PC-3 (cell line): ENCODE measurements at places on chromosomes 3 and 15. TPM values are rescaled to one million over a fixed set of nuclear protein-coding genes. Genes with fewer than 3 reads are reported as not detected.

C2CD4A gene
- 0.11 and 0.52 TPM in 2 replicates for total RNA-seq

DNA sequence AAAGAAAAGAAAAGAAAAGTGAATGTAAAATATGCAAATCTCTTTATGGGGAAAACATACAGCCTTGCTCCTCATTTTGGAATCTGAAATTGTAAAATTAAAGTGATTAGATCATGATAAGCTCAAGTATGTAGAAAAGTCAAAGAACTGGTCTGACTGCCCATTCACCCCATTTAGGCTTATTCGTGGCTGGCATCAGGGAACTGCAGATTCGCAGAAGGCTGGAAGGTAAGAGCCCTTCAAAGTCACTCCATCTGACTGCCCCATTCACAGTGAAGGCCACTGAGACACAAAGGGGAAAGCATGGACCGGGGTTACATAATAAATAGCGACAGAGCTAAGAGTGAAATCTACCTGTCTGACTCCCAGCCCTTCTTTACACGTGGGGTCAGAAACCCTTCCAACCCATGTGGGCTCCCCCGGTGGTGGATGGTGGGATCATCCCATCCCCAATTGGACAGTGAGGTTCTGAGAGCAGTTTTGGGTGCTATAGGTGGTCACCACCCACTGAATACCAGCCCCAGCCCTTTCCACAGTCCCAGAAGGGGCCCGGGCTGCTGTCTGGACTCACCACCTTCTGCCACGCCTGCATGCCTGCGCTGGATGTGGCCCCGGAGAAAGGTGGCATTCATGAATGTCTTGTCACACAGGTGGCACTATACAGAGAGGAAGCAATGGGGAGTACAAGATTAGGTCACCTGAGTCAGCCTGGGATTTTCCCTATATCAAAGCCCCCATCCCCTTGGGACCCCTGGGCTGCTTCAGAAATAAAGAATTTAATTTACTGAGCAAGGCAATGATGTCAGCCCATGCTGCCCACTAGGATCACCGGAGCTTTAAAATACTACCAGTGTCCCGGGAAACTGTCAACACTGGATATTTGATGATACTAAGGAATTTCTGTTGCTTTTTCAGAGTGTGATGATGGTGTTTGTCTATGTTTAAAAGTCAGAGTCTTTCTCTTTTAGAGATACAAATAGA is 17.9 kb downstream of the DZIP1L start:
- peak; percentile 33 for DNase-seq
- no peaks in the 10 kb centered on the region for H3K36me3 ChIP-seq
- H3K27ac ChIP-seq: no peak overlapping the region
- H3K27me3 ChIP-seq: no peaks in the 10 kb centered on the region
- no peak overlapping the region for H3K4me3 ChIP-seq
- H3K4me1 ChIP-seq: peaks cover 5% of the 10 kb centered on the region; the same call in 1 of the 2 replicates

IMPG2 gene
- 0.17 and 0.18 TPM in 2 replicates for total RNA-seq

FAM107A gene
- total RNA-seq: 0.07 and 0.29 TPM in 2 replicates
